ENCODE measurements at places on chromosomes 4 and X. TPM values are rescaled to one million over a fixed set of nuclear protein-coding genes. Genes with fewer than 3 reads are reported as not detected.

The BTK gene
- total RNA-seq, result not detected

The CT47B1 gene
- total RNA-seq, result not detected

The TRIML2 gene
- total RNA-seq, result 0.76 TPM

The SH3TC1 gene
- 0.79 TPM for total RNA-seq

The RHOXF2B gene
- total RNA-seq, result not detected

The SLC39A8 gene
- 2.4 TPM for total RNA-seq

The GPAT3 gene
- 0.93 TPM for total RNA-seq

The ADAM29 gene
- total RNA-seq, result not detected

DNA sequence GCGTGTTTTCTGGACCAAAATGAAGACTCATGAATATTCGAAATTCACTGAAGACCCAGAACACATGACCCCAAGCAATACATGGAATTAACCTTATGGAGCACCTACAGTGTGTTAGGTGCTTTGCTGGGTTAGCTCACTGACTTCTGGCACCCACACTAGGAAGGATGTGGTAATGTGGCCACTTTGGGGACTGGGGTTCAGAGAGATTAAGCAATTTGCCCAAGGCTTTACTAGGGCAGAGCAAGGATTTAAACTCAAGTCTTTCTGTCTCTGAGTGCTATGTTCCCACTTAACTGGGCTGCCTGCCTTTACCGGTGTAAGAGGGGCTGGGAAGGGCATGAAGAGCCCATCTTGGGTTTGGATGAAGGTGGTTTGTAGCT, 162.0 kb upstream of the ATP6AP2 start:
- DNase-seq, result no peak
- H3K36me3 ChIP-seq, result no peaks in the 10 kb centered on the region
- no peaks in the 10 kb centered on the region for H3K4me1 ChIP-seq
- H3K27me3 ChIP-seq, result peaks cover 6% of the 10 kb centered on the region
- no peak overlapping the region for H3K4me3 ChIP-seq
- H3K27ac ChIP-seq, result no peak overlapping the region

- H3K4me3 ChIP-seq, result no peak overlapping the region
- no peaks in the 10 kb centered on the region for H3K36me3 ChIP-seq
- DNase-seq, result no peak
- no peak overlapping the region for H3K27ac ChIP-seq
- no peaks in the 10 kb centered on the region for H3K4me1 ChIP-seq
- H3K27me3 ChIP-seq, result peaks cover 1% of the 10 kb centered on the region
Observed at GRCh38 chr4:72136429-72136828, 104.6 kb downstream of the NPFFR2 start.

DNA sequence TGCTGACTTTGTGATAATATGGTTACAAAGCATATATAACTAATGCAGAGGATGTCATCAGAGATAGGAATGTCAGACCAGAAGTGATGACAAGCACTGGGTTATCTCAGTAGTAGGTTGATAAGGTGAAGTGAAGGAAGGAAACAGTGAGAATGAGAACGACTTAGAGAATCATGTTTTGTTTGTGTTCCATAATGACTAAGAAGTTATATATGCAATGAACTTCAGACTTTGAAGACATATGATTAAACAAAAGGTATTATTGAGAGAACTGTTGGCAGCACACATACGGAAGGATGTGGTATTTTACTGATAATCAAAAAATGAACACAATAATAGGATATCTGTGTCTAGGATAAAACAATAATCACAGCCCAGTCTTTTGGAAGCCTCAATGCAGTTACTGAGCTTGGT, 18.3 kb upstream of the HHIP start:
- no peak for DNase-seq

DNA sequence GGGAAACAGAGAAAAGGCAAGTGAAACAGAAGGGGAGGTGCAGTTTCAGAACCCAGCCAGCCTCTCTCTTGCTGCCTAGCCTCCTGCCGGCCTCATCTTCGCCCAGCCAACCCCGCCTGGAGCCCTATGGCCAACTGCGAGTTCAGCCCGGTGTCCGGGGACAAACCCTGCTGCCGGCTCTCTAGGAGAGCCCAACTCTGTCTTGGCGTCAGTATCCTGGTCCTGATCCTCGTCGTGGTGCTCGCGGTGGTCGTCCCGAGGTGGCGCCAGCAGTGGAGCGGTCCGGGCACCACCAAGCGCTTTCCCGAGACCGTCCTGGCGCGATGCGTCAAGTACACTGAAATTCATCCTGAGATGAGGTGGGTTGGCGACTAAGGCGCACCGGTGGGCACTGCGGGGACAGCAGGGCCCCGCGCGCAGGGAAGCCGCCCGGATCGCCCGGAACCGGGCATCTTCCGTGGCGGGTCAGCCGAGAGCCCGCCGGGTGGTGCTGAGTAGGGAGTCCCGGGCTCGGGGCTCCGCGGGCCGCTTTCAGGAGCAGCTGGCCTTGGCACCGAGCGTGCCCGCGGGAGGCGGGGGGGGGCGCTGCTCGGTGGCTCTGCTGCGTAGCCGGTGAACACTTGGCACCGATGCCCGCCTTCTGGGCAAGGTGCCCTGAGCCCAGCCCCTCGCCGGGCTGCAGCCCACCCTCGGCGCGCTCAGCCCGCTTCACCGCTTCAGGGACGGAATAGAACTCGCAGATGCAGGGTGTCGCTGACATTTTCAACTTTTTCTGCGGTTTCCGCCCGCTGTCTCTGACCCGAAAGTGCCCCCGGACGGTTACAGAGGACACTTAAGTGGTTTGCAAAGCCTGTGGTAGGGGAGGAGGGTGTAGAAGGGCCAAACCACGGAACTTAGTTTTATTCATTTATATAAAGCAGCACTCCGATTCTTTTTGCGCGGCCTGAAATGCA, at the start of gene CD38:
Gene CD38 (plus strand): TSS at position 40 of the 953 bp plus-strand sequence. CDS start 87 bp downstream, at position 127.
- no peak for DNase-seq
- H3K36me3 ChIP-seq, result no peaks in the 10 kb centered on the region
- H3K4me3 ChIP-seq, result peak within 1 kb of the TSS; percentile 50

- no peak overlapping the region for H3K4me3 ChIP-seq
- DNase-seq, result no peak
- no peaks in the 10 kb centered on the region for H3K27me3 ChIP-seq
- no peaks in the 10 kb centered on the region for H3K36me3 ChIP-seq
- no peaks in the 10 kb centered on the region for H3K4me1 ChIP-seq
Observed at GRCh38 chr4:14769993-14770392, 232.3 kb upstream of the CPEB2 start.

- no peak overlapping the region for H3K27ac ChIP-seq
- H3K4me1 ChIP-seq, result no peaks in the 10 kb centered on the region
- no peak overlapping the region for H3K4me3 ChIP-seq
- H3K36me3 ChIP-seq, result no peaks in the 10 kb centered on the region
- no peaks in the 10 kb centered on the region for H3K27me3 ChIP-seq
Observed at GRCh38 chrX:21171181-21171580, 203.0 kb upstream of the CNKSR2 start.

DNA sequence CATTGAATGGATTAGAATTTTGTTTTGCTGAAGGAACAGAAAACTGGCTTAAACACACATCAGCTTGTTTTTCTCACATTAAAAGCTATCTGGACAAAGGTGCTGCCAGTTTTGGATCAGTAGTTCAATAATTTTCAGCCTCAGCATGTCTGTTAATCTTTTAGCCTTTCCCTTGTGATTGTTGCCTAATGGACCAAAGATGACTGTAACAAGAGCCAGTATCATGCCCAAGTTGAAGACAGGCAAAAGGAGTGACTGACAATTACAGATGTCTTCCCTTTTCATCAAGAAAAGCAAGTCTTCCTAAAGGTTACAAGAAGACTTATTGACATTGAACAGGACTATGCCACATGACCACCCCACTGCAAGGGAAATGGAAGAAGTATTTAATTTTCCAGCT, 419.7 kb downstream of the MAPK10 start:
- H3K4me1 ChIP-seq, result peaks cover 14% of the 10 kb centered on the region
- H3K4me3 ChIP-seq, result peak overlapping the region; percentile 68
- peak overlapping the region; percentile 46 for H3K27ac ChIP-seq
- no peak for DNase-seq
- no peaks in the 10 kb centered on the region for H3K27me3 ChIP-seq
- peaks cover 13% of the 10 kb centered on the region for H3K36me3 ChIP-seq

GRCh38 chrX:131729295-131729694, 185.4 kb downstream of the OR13H1 start:
- H3K4me3 ChIP-seq, result no peak overlapping the region
- H3K36me3 ChIP-seq, result peaks cover 5% of the 10 kb centered on the region
- H3K27me3 ChIP-seq, result no peaks in the 10 kb centered on the region
- no peak overlapping the region for H3K27ac ChIP-seq

- no peak for DNase-seq
- H3K27ac ChIP-seq, result no peak overlapping the region
- no peaks in the 10 kb centered on the region for H3K4me1 ChIP-seq
- peaks cover 2% of the 10 kb centered on the region for H3K27me3 ChIP-seq
- H3K4me3 ChIP-seq, result no peak overlapping the region
Observed at GRCh38 chr4:140781596-140781995, 25.4 kb upstream of the TBC1D9 start.

GRCh38 chr4:53579826-53580225, 11.5 kb downstream of the LNX1 start:
- peaks cover 55% of the 10 kb centered on the region for H3K4me1 ChIP-seq
- peak; percentile 17 for DNase-seq
- H3K4me3 ChIP-seq, result no peak overlapping the region

DNA sequence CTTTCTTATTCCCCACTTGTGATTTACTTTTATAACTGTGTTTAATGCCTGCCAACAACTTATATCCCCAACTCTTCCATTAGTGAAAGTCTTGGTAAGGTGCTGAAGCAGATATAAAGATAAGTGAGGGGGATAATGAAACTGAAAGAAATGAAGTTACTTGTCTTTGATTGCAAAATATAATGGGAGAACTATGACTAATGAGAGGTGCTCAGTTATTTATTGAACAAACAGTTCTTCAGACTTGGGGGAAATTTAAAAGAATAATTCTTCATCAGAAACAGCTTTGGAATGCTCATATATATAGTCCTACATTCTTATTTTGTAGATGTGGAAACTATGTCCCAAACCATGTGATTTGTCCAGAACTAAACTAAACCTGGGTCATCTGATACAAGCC, 213.5 kb downstream of the TEX13A start:
- DNase-seq, result no peak
- no peak overlapping the region for H3K4me3 ChIP-seq
- H3K36me3 ChIP-seq, result no peaks in the 10 kb centered on the region
- H3K27me3 ChIP-seq, result no peaks in the 10 kb centered on the region
- no peaks in the 10 kb centered on the region for H3K4me1 ChIP-seq

DNA sequence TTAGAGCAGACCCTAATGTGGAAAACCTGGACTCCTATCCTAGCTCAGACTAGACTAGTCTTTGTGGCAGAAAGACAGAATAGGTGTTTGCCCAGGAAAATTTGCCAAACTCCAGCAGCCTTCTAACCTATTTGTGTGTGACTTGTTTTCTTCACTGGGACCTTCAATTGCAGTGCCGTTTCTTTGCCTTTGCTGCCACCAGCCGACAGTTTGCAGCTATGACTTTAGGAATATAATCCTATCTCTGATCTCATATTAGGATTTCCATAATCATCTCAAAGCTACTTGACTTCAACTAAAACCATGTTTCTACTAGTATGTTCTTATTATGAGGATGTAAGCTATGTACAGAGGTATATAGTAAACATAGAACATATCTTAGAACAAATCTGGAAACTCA, 60.2 kb upstream of the PGAM4 start:
- no peak overlapping the region for H3K4me3 ChIP-seq
- H3K27ac ChIP-seq, result no peak overlapping the region
- H3K4me1 ChIP-seq, result no peaks in the 10 kb centered on the region
- DNase-seq, result peak; percentile 3
- no peaks in the 10 kb centered on the region for H3K27me3 ChIP-seq
- H3K36me3 ChIP-seq, result no peaks in the 10 kb centered on the region

- DNase-seq, result no peak
- H3K27me3 ChIP-seq, result peaks cover 2% of the 10 kb centered on the region
- H3K4me3 ChIP-seq, result no peak overlapping the region
- no peaks in the 10 kb centered on the region for H3K36me3 ChIP-seq
Observed at GRCh38 chrX:9396930-9397329, 67.9 kb upstream of the TBL1X start.

- H3K27ac ChIP-seq, result no peak overlapping the region
- H3K36me3 ChIP-seq, result no peaks in the 10 kb centered on the region
- H3K4me1 ChIP-seq, result no peaks in the 10 kb centered on the region
- no peak overlapping the region for H3K4me3 ChIP-seq
- no peak for DNase-seq
Observed at GRCh38 chr4:9919047-9919446, 102.2 kb downstream of the SLC2A9 start.

- no peak overlapping the region for H3K4me3 ChIP-seq
- no peaks in the 10 kb centered on the region for H3K4me1 ChIP-seq
- no peak for DNase-seq
Observed at GRCh38 chr4:155818639-155819038, 47.4 kb downstream of the ASIC5 start.

DNA sequence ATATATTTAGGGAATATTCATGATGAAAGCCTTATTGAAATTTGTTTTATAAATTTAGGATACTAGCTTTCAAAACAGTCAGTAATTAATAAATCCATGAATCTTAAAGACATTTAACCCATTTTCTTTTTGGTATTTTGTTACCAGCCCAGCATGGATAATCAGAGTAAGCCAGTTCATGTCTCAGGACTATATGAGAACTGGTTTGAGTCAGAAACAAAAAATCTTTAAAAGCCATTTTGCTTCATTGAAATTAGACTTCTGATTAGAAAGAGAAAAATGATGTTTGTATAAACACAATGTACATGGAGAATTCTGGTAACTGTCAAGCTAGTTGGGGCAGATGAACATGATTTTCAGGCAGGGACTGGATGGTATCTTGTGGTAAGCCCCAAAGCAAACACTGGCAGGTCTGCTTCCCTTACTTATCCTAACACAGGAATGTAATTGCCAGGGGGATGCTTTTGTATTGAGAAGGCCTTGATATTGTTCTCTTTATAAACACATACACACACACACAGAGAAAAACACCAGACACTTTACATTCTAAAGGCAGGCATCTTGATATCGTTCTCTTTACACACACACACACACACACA, 9.4 kb downstream of the ARHGAP10 start:
- peak; percentile 83 for DNase-seq
- H3K27ac ChIP-seq, result peak overlapping the region; percentile 74
- H3K4me3 ChIP-seq, result peak overlapping the region; percentile 2
- H3K4me1 ChIP-seq, result peaks cover 70% of the 10 kb centered on the region

- no peak overlapping the region for H3K27ac ChIP-seq
- H3K36me3 ChIP-seq, result peaks cover 6% of the 10 kb centered on the region
- H3K27me3 ChIP-seq, result peaks cover 1% of the 10 kb centered on the region
- peaks cover 59% of the 10 kb centered on the region for H3K4me1 ChIP-seq
- DNase-seq, result peak; percentile 64
Observed at GRCh38 chr4:83252782-83253405, 31.7 kb downstream of the COQ2 start.

GRCh38 chr4:54913751-54914526, 211.5 kb downstream of the KDR start:
- peaks cover 2% of the 10 kb centered on the region for H3K27me3 ChIP-seq
- no peak overlapping the region for H3K4me3 ChIP-seq
- DNase-seq, result no peak

DNA sequence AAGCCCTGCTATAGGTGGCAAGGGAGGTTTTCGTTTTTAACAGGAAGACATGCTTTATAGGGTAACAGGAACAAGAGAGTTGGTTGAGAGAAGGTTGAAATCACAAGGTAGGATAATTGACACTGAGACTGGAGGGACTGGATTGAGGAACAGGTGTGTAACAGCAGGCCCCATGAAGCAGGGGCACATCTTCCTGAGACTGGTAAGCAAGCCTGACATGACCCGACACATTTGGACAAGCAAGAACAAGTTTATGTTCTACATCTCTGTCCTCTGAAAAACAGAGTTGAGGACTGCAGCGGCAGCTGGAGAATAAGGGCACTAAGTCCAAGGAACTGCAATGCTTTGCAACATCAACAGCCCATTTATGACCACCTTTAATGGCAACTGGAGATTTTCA, 5.2 kb downstream of the RPS4X start:
- peak overlapping the region; percentile 80 for H3K27ac ChIP-seq
- peaks cover 52% of the 10 kb centered on the region for H3K36me3 ChIP-seq
- peaks cover 6% of the 10 kb centered on the region for H3K27me3 ChIP-seq
- peak overlapping the region; percentile 50 for H3K4me3 ChIP-seq
